ENCODE measurements at places on chromosomes 4 and X.

DNA sequence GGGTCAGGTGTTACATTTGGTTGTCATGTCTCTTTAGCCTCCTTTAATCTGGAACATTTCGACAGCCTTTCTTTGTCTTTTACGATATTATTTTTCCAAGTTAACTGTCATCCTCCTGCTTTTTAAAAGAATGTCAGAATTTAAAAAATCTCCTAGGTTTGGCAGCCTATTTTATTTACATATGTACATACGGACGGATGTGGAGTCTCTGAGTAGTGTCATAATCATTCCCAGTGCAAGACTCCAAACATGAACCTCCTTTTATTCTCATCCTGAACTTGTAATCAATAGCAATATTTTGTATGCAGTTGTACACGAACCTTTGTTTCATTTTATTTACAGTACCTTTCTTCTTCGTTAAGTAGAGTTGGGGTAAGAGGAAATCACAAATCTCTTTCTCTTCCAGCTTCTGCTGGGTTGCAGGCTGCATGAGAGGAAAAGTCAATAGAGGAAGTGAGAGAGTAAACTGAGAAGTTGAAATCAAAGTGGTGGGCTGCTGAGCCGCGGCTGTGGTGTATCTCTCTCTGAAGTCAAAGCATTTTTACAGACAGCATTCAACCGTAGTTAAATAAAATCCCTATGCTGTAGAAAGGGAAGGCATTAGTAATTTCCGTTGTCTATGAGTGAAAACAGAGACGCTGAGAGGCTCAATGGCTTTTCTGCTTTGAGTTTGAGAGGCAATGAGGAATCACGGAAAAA lies 53.9 kb upstream of the RPS6KA3 start:
- no peaks in the 10 kb centered on the region for H3K27me3 ChIP-seq
- H3K4me1 ChIP-seq, result peaks cover 36% of the 10 kb centered on the region
- H3K36me3 ChIP-seq, result peaks cover 2% of the 10 kb centered on the region
- peak overlapping the region; percentile 76 for H3K4me3 ChIP-seq
- DNase-seq, result peak; percentile 40
- H3K27ac ChIP-seq, result peak overlapping the region; percentile 85

DNA sequence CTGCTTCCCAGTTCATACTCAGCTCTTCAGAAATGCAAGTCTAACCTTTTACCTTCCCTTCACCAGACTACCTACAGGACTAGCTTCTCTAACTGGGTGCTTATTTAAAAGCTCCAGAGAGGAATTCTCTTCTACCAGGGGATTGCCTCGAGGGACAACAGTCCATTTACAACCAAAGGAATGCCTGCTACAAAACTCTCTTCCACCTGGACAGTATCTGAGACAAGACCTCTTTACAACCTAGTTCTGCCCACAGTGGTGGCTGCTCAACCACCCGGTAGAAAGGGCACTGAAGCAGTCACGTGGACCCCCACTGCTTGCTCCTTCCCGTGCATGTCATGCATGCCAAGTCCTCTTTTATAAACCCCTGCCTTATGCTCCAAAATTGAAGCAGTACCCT lies 158.1 kb upstream of the ANXA10 start:
- H3K4me3 ChIP-seq, result no peak overlapping the region
- no peaks in the 10 kb centered on the region for H3K36me3 ChIP-seq
- DNase-seq, result no peak
- no peaks in the 10 kb centered on the region for H3K27me3 ChIP-seq
- no peak overlapping the region for H3K27ac ChIP-seq

GRCh38 chrX:22246620-22247019 lies 26.1 kb upstream of the CBLL2 start:
- no peaks in the 10 kb centered on the region for H3K4me1 ChIP-seq
- H3K27ac ChIP-seq, result no peak overlapping the region
- DNase-seq, result no peak
- H3K4me3 ChIP-seq, result no peak overlapping the region
- H3K27me3 ChIP-seq, result no peaks in the 10 kb centered on the region
- H3K36me3 ChIP-seq, result no peaks in the 10 kb centered on the region

DNA sequence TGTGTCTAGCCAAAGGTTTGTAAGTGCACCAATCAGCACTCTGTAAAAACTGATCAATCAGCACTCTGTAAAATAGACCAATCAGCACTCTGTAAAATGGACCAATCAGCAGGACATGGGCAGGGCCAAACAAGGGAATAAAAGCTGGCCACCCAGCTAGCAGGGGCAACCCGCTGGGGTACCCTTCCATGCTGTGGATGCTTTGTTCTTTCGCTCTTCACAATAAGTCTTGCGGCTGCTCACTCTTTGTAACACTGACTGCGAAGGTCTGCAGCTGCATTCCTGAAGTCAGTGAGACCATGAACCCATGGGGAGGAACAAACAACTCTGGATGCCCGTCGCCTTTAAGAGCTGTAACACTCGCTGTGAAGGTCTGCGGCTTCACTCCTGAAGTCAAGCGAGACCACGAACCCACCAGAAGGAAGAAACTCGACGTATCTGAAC lies 14.3 kb downstream of the HNRNPDL start:
- peak overlapping the region; percentile 50 for H3K27ac ChIP-seq
- H3K4me3 ChIP-seq, result peak overlapping the region; percentile 55
- H3K36me3 ChIP-seq, result no peaks in the 10 kb centered on the region
- peaks cover 7% of the 10 kb centered on the region for H3K4me1 ChIP-seq

- no peak for DNase-seq
- H3K4me1 ChIP-seq, result no peaks in the 10 kb centered on the region
- no peak overlapping the region for H3K27ac ChIP-seq
- H3K4me3 ChIP-seq, result no peak overlapping the region
These were observed 1460.6 kb upstream of the PCDH7 start for GRCh38 chr4:29259556-29259955.

DNA sequence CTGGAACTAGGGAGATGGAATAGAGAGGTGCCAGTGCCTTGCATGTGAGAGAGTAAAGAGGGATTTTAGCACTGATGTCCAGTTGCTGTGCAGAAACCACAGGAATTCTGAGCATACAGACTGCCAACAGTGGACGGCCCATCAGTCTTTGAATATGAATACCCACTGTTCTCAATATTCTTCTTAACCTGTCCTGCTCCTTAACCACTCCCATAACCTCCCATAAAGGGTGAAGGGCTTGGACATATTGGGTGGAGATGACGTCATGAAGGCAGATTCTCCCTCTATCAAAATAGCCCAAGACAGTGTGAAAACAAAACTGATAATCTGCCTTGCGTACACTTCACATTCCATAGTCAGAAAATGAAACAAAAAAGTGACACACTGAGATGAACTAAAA lies 1313.7 kb upstream of the PABPC4L start:
- DNase-seq, result no peak
- H3K27me3 ChIP-seq, result no peaks in the 10 kb centered on the region

DNA sequence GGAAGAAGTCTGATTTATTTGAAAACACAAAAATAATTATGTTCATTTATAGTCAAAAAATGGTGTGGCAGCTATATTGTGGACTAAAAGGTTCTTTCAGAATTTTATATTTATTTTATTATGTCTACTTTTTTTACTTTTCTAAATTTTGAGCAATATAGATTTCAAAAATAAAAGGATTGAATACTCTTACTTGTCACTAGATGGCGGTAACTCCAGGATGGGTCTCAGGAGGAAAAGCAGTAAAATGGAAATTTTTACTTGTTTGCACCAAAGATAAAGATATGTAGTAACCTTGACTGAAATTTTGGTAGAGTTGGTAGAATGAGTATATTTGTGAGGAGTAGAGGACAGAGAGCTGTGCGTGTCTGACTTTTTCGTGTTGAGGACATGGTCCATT lies 14.5 kb upstream of the DACH2 start:
- no peak overlapping the region for H3K4me3 ChIP-seq
- peaks cover 3% of the 10 kb centered on the region for H3K4me1 ChIP-seq
- H3K27ac ChIP-seq, result no peak overlapping the region
- H3K27me3 ChIP-seq, result no peaks in the 10 kb centered on the region
- H3K36me3 ChIP-seq, result no peaks in the 10 kb centered on the region
- no peak for DNase-seq

DNA sequence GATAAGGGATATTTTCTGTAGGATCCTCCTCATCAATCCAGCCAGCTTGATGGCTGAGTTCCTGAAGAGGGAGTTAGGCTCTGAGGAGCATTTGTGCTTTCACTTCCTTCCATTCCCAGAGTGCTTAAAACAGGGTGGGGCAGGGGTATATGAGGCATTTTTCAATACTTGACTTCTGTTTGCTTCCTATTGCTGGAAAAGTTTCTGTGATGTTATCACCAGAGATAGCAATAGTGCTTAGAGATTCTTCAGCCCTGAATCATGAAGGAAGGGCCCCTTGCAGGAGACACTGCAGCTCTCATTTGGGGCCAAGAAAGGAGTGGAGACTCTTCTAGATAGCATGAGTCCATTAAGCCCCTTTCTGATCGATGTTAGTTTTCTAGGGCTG lies 166.7 kb upstream of the RPS6KA3 start:
- H3K36me3 ChIP-seq, result no peaks in the 10 kb centered on the region
- H3K27ac ChIP-seq, result no peak overlapping the region
- no peak for DNase-seq
- H3K4me3 ChIP-seq, result no peak overlapping the region
- H3K27me3 ChIP-seq, result no peaks in the 10 kb centered on the region

GRCh38 chrX:139890991-139891700 lies 41.7 kb downstream of the ATP11C start:
- no peaks in the 10 kb centered on the region for H3K27me3 ChIP-seq
- peaks cover 21% of the 10 kb centered on the region for H3K4me1 ChIP-seq
- H3K36me3 ChIP-seq, result peaks cover 6% of the 10 kb centered on the region
- DNase-seq, result no peak
- H3K27ac ChIP-seq, result no peak overlapping the region

DNA sequence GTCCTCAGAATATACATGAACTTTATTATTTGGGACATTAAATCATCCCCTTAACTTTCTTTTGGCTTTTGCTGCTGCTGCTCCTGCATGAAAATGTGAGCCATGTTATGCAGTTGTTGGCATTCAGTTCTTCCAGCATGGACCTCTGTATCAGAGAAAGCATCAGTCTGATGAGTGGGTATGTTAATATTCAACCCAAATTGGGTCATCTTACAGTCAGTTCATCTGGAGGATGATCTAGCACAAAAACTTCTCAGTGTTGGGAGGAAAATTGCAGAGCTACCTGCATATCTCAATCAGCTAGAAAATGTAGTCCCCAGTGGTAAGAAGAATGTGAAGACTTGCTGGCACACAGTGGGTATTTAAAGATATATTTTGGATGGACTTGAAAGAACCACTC lies 96.7 kb downstream of the IL1RAPL2 start:
- no peak overlapping the region for H3K4me3 ChIP-seq
- H3K27me3 ChIP-seq, result no peaks in the 10 kb centered on the region
- no peaks in the 10 kb centered on the region for H3K36me3 ChIP-seq
- H3K4me1 ChIP-seq, result no peaks in the 10 kb centered on the region

DNA sequence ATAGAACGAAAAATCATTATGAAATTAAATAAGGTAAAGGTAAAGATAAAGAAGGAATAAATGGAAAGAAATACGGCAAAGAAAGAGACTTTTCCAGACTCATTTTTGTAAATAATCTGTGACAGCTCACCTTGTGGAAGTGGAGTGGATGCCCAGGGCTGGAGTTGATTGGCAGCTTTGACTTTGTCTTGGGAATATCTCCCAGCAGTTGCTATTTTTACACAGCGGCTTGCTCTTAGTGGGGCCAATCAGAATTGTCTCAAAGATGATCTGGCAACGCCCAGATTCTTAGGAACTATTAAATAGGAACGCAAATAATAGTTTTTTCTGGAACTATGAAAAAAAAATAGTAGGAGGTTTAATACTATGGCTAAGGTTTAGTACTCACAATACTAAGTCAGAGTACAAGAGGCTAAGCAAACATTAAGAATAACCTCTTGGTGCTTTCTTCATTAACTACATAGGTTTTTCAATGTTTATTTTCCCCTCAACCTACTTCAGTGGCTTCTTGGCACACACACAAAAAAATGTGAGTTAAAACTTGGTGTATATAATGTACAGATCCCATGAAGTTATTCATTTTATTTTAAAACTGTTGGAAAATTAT lies 132.7 kb downstream of the TRAM1L1 start:
- no peaks in the 10 kb centered on the region for H3K27me3 ChIP-seq
- H3K36me3 ChIP-seq, result no peaks in the 10 kb centered on the region
- no peak for DNase-seq
- no peaks in the 10 kb centered on the region for H3K4me1 ChIP-seq
- H3K4me3 ChIP-seq, result no peak overlapping the region
- no peak overlapping the region for H3K27ac ChIP-seq

- no peaks in the 10 kb centered on the region for H3K4me1 ChIP-seq
- peaks cover 18% of the 10 kb centered on the region for H3K27me3 ChIP-seq
- no peak overlapping the region for H3K4me3 ChIP-seq
- no peak overlapping the region for H3K27ac ChIP-seq
- no peak for DNase-seq
- no peaks in the 10 kb centered on the region for H3K36me3 ChIP-seq
These were observed 9.3 kb downstream of the SORCS2 start for GRCh38 chr4:7201420-7202305.

DNA sequence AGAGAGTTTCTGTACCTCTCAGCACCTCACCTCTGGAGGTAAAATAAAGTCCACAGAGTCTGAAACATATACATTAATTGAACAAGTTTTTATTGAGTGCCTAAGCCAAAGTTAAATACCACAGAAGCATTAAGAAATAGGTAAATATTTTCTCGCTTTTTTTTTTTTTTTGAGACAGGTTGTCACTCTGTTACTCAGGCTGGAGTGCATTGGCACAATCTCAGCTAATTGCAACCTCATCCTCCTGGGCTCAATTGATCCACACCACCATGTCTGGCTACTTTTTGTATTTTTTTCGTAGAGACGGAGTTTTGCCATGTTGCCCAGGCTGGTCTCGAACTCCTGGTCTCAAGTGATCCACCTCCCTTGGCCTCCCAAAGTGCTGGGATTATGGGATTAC lies 10.1 kb upstream of the FNIP2 start:
- H3K36me3 ChIP-seq, result no peaks in the 10 kb centered on the region
- peaks cover 24% of the 10 kb centered on the region for H3K27me3 ChIP-seq
- no peaks in the 10 kb centered on the region for H3K4me1 ChIP-seq

- no peak overlapping the region for H3K4me3 ChIP-seq
- H3K36me3 ChIP-seq, result no peaks in the 10 kb centered on the region
- H3K27me3 ChIP-seq, result no peaks in the 10 kb centered on the region
- H3K4me1 ChIP-seq, result no peaks in the 10 kb centered on the region
- H3K27ac ChIP-seq, result no peak overlapping the region
These were observed 577.9 kb downstream of the PPARGC1A start for GRCh38 chr4:23311983-23312382.

DNA sequence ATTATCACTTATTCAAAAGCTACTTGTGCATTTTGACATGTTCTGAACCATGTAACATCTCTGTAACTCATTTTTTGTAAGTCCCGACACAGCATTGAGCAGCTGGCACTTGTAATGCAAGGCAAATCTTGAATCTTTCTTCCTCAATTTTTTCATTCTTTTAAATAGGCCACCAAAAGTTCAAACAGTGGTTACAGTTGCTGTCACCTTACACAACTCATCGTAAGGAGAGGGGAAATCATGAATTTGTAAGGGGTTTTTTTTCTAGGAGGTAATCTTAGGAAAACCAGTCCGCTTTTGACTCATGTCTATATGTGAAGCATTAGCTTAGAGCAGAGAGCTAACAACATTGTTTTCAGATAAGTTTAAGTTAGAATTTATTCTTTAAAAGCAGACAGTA lies 124.5 kb downstream of the PDLIM5 start:
- peaks cover 13% of the 10 kb centered on the region for H3K36me3 ChIP-seq
- no peak for DNase-seq
- H3K27me3 ChIP-seq, result no peaks in the 10 kb centered on the region
- no peak overlapping the region for H3K4me3 ChIP-seq
- no peak overlapping the region for H3K27ac ChIP-seq
- peaks cover 2% of the 10 kb centered on the region for H3K4me1 ChIP-seq

GRCh38 chrX:71910643-71910985 lies at the start of gene NHSL2:
Gene NHSL2 (plus strand): TSS chrX:71910845.
- no peak for DNase-seq
- H3K27ac ChIP-seq, result no peak within 1 kb of the TSS
- no peaks in the 10 kb centered on the region for H3K36me3 ChIP-seq
- H3K4me1 ChIP-seq, result no peaks in the 10 kb centered on the region

GRCh38 chr4:163269869-163270268 lies 62.5 kb downstream of the NPY1R start:
- H3K36me3 ChIP-seq, result no peaks in the 10 kb centered on the region
- H3K4me1 ChIP-seq, result no peaks in the 10 kb centered on the region
- H3K4me3 ChIP-seq, result no peak overlapping the region
- H3K27ac ChIP-seq, result no peak overlapping the region

Data from memory B cell (primary cell).